Stimulated activated naive CD4-positive, alpha-beta T cell (primary cell): ENCODE measurements at places on chromosomes 7 and 10.

GRCh38 chr10:126690534-126690933 is 20.0 kb upstream of the C10orf90 start:
- DNase-seq: no peak

DNA sequence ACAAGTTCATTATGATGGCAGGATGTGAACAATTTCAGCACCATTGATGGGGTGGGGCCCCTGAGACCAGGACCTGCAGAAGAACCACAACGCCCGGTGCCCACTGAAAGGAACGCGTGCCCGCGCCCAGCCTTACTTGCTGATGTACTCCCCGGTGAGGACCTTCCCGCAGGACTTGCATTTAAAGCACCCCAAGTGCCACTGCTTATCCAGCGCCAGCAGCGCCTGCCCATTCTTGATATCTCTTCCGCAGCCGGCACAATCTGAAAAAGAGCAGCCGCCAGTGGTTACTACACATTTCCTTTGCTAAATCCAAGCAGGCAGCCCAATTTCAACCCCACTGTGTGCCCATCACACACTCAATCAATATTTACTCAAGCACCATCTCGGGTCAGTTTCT is 110.6 kb downstream of the ABLIM1 start:
- peak; percentile 27 for DNase-seq

- no peak for DNase-seq
These were observed 26.6 kb downstream of the REEP3 start for GRCh38 chr10:63547628-63548360.

DNA sequence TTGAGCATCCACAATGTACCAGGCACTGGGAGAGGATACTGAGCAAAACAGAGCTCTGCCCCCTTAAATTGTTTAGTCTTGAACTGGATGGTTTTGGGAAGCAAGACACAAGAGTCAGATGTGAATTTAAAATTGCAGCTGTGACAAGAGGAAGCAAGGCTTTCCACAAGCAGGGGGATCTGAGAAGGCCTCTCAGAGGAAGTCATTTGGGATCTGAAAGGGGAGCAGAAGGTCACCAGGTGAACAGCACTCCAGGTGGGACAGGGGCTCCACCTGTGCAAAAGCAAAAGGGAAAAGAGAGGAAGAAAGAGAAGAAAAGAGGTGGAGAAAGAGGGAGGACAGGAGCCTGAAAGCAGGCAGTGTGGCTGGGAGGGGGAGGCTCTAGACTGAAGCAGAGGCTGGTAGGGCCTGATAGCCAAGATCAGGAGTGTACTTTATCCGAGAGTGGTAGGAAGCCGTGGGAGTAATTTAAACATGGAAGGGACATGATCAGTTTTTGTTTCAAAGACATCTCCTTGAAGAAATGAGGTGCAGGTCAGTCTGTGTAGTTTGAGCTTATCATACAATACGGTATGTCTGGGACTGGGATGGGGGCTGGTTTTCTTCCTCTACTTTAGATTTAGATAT is 76.1 kb upstream of the DUSP5 start:
- DNase-seq: no peak

- no peak for DNase-seq
These were observed 17.8 kb downstream of the VWC2 start for GRCh38 chr7:49791088-49791741.

DNA sequence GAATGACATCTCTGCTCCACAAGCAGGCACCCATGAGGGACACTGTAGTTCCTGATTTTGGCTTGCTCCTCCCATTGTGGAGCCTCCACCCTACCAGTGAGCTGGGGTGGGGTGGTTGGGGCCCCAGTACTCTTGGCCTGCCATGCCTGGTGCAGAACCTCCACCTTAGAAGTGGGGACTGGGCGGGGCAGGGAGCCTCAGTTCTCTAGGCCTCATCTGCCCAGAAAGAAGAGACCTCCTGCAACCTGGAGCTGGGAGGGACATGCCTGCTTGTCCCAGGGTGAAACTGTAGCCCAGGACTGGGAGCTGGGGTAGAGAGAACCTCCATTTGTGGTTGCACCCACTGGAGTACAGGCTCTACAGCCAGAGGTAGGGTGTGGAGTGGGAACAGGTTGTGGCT is 14.4 kb downstream of the RAMP3 start:
- DNase-seq: no peak

GRCh38 chr7:106009503-106010226 is 46.6 kb downstream of the CDHR3 start:
- peak; percentile 68 for DNase-seq

DNA sequence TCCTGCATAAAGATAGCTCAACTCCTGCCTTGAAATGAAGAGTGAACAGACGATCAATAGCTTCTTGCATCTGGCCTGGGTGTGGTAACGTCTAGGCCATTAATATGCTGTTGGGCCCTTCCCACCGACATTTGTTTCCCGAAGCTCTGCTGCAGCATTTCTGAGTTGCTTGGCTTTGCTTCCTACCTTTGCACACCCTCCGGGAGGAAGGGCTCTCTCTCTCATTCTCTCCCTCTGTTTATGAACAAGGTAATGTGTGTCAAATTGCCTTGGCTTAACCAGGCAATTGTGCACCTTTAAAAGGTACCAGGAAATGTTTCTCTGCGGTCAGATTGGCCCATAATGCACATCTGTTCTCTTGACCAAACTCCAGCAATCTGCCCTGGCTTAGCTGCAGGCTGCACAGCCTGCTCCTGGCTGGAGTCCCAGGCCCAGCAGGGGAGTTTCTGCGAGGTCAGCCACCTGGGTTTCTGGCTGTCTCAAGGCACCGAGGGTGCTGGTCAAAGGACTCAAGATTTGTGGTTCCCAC is 223.7 kb downstream of the SNX10 start:
- no peak for DNase-seq

DNA sequence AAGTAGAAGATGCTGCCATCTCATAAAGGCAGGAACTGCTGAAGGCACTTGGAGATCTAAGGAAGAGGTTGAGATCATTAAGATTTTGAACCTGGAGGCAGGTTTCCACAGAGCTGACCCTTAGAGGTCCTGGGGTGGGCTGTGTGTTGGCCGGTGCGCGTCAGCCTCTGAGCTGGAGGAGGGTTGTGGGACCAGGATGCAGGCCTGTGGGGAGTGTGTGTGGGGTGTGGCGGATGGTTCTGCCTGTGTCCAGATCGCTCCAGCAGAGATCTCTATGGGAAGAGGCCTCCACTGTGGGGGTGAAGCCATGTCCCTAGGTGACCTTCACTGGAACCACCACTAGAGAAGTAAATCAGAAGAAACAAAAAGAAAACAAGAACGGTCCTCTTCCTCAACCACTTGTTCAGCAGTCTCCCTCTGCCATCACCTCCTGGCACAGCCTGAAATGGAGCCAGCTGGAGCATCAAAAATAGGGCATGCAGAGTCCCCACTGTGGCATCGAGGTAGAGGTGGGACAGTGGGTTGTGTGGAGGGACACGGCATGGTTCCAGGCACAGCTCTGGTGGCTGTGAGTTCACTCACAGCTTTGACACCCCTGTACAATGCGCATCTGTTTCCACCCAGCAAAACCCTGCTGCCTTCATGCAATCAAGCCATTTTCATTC is 453.8 kb downstream of the TCERG1L start:
- no peak for DNase-seq

DNA sequence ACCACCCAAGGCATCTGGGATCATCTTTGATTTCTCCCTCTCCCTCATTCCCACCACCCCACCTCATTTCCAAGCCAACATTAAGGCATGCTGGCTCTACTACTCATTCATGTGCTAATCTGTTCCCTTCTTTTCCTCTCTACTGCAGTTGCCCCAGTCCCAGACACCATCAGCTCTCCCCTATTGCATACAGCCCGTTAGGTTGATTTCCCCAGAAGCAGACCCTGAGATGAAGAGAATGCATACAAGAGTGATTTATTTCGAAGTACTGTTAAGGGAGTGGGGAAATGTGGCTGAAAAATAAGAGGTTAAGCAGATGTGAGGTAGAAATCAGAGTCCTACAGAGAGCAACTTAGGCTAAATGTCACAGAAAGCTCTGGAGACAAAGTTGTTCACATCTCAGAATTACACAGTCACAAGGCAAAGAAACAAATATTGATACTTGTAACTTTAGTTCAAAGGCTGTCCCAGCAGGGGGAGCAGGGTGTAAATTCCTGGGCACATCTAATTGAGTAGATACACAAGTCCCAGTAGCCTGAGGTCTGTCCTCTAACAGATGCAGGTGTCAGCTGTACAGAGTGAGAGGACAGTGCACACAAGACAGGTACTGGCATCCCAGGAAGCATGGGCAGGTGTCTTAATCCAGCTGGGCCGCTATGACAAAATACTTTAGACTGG is 20.9 kb downstream of the AKR1D1 start:
- no peak for DNase-seq
